ENCODE measurements at places on chromosomes 12 and 14.
A peak's percentile ranks its signal among the peaks of the same experiment; 100 is the strongest.

GRCh38 chr14:94317259-94317658, 5.9 kb downstream of the SERPINA6 start:
- DNase-seq: no peak

- no peak for DNase-seq
Observed at GRCh38 chr14:60848066-60848465, 113.5 kb downstream of the MNAT1 start.

- DNase-seq: no peak
Observed at GRCh38 chr14:98949051-98949450, 322.9 kb downstream of the BCL11B start.

GRCh38 chr12:99097171-99097570, 452.1 kb downstream of the APAF1 start:
- no peak for DNase-seq

DNA sequence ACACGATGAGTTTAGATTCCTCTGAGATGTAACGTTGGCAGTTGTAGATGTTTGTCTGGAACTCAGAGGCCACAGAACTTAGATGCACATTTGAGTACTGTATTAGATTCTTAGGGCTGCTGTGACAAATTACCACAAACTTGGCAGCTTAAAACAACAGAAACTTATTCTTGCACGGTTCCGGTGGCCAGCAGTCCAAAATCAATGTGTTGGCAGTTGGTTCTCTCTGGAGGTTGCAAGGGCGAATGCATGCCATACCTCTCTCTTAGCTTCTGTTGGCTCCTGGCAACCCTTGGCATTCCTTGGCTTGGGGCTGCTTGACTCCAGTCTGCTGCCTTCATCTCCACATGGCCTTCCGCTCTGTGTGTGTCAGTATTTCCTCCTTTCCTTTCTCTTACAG, 118.9 kb downstream of the C12orf75 start:
- no peak for DNase-seq

DNA sequence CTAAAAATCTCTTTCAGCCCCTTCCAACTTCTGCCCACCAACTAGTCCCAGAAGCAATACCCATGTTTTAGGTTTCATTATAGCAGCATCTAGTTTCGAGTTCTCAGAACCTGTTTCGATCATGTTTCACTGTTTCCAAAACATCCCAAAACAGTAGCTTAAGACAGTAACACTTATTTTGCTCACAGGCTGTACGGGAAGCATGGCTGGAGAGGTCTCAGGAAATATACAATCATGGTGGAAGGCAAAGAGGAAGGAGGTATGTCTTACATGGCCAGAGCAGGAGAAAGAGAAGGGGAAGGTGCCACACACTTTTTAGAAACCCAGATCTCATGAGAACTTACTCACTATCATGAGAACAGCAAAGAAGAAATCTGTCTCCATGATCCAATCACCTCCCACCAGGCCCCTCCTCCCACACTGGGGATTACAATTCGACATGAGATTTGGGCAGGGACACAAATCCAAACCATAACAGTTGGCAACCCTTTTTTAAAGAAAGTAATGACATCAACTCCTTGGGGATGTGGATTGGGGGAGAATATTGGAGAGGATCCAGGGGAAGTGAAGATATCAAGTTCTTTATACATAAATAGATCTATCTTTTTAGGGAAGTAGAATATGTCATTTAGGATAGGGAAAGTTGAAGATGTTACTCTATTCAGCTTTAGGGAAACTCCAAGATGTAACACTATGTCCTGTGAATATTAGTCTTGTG, 269.9 kb upstream of the PLEKHG7 start:
- no peak for DNase-seq

DNA sequence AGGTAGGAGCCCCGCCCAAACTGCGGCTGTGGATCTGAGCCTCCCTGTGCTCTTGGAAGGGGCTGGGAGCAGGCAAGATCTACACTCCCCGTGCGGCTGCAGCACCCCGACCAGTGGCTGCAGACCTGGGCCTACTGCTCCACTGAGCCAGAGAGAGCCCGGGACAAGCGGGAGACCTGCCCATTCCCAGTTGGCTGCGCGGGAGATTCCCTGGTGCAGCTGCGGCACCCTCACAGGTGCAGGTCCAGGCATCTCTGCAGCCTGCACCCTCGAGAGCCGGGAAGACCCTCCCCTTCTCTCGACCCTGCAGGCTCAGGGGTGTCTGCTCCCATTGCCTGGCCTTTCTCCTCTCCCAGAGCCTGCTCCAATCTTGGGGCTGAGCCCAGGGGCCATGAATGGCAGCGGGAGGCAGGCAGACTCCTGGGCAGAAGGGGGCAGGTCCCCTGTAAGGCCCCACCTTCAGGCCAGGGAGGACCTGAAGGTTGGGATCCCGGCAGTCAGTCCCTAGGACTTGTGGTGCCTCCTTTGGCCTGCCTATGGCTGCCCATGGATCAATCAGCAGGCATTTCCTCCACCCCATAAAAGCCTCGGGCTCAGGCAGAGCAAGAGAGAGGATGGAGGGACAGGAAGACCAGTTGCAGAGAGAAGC, 8.8 kb upstream of the A2M start:
- DNase-seq: no peak

GRCh38 chr14:89589400-89590118, 172.5 kb upstream of the FOXN3 start:
- no peak for DNase-seq

GRCh38 chr12:67764055-67764454, 115.5 kb downstream of the DYRK2 start:
- no peak for DNase-seq

DNA sequence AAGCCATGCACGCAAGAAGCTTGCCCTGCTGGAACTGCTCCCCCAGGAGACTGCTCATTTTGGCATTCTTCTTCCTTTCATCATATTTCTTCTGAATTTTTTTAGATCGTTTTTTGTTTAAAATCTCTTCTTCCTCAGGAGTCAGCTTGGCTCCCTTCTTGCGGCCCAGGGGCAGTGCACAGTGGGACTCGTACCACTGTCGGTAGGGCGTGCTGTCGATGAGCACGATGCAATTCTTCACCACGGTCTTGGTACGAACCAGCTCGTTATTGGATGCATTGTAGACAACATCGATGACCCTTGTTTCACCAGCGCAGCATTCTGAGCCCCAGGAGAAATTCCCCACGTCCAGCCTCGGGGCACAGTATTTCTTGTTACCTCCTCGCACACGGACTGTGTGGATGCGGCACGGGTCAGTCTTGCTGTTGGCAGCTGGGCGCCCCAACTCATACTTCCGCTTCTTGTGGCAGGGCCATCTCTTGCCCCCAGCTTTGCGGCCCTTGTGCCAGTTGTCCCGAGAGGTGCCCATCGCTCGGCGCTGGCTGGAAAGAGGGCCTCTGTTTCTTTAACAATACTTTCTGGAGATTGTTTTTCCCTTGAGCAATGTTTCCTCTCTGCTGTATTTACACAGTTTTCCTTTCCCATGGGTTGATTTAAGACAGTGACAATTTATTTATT, 452.4 kb downstream of the TMEM121 start:
- no peak for DNase-seq

- DNase-seq: no peak
Observed at GRCh38 chr14:103966631-103967030, 24.3 kb upstream of the RD3L start.

- no peak for DNase-seq
Observed at GRCh38 chr14:23358042-23358441, 5.4 kb upstream of the SLC22A17 start.

DNA sequence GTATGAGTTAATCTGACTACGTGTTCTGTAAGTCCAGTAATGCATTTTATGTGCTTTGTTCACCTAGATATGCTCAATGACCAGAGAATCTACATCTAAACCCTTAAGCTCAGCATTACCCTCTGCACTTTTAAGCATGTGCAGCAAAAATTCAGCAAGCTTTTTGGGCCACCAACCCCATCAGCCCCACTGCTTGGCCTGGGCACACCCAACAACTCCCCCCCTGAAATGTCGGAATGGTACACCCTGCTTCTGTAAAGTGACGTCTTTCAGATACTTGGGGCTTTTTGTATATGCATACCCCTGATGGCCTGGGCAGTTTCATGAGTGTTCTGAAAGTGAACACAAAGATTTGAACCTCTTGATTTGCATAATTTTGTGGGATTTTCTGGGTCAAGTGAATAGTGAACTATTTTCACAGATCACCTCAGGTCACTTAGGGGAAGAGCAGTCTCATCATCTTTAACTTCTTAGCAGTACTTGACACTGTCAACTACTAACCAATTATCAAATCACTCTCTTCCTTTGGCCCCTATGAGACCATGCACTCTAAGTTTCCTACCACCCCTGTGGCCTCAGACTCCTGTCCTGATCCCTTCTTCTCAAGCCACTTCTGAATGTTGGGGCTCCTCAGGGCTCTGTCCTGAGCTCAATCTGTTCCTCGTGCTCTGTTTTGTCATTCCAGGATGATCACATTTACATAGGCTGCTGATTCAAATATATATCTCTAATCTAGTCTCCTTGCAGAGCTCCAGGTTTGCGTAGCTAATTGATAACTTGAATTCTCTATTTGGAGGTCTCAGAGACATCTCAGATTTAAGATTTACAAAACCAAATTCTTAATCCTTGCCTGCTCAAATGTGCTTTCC, 36.3 kb upstream of the PPM1A start:
- DNase-seq: no peak

GRCh38 chr14:95040708-95041476, 116.4 kb downstream of the DICER1 start:
- DNase-seq: no peak

- no peak for DNase-seq
Observed at GRCh38 chr12:75823475-75823874, 208.1 kb downstream of the PHLDA1 start.

GRCh38 chr14:50768680-50769079, 62.3 kb downstream of the NIN start:
- no peak for DNase-seq

GRCh38 chr12:114945351-114945750, 261.4 kb upstream of the TBX3 start:
- DNase-seq: no peak

- DNase-seq: no peak
Observed at GRCh38 chr12:80847575-80847974, 90.2 kb downstream of the LIN7A start.

DNA sequence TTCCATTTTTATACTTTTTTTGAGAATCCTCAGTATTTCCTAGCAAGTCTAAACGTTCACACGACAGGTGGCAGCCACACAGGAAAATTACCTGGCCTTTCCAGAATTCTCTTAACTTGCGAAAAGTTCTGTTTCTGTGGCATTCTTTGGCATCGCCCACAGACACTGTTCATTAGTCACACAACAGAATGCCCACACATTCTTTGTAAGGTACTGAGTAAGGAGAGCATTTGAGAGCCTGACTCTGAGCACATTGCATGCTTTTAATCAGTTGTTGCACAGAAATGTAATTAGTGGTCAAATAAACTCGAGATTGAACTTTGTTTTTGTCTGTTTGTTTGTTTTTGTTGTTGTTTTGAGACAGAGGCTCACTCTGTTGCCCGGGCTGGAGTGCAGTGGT, 52.4 kb downstream of the LMNTD1 start:
- DNase-seq: no peak

GRCh38 chr14:35944847-35945246, 118.7 kb downstream of the BRMS1L start:
- peak; percentile 99 for DNase-seq

GRCh38 chr12:95836185-95836609, 22.6 kb upstream of the SNRPF start:
- peak; percentile 76 for DNase-seq

DNA sequence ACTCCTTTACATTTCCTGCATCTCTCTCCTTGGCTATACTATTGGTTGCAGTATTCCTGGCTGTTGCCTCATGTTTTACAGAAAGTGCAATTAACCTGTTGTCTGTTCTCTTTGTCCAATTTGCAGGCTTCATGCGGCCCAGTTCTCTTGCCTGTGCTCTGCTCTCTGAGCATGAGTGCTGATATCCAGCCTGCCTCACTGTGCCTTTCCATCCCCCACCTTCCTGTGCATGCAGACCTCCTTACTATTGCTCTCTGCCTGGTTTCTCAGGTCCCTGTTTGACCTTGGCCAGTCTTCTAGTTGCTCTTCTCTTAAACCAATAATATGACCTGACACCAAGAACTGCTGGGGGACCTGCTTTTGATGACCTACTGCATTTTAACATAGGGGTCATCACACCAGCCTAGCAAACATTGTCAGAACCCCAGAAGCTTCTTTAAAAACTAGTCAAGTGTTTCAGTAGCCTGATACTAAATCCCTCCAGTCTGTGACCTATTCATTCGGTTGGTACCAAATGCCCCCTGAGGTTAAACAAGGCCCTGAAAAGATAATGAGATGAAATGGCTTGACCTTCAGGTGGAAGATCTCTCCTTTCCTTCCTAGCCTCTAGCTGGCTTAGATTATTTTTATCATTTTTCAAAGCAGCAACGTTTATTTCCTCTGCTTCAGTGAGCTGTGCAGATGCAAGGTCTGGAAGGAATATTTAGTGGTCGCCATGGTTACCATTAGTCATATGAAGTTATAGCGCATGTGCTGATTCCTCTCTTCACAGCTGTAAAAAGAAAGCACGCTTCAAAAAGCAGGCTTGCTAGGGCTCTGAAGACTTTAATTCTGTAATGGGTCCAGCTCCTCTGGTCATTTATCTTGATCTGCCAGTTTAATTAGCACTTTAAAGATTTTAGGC, 216.5 kb downstream of the PHLDA1 start:
- no peak for DNase-seq

- no peak for DNase-seq
Observed at GRCh38 chr14:99412117-99413061, 68.3 kb downstream of the SETD3 start.

GRCh38 chr14:67618617-67619063, 1.1 kb upstream of the ARG2 start:
- DNase-seq: peak; percentile 6

DNA sequence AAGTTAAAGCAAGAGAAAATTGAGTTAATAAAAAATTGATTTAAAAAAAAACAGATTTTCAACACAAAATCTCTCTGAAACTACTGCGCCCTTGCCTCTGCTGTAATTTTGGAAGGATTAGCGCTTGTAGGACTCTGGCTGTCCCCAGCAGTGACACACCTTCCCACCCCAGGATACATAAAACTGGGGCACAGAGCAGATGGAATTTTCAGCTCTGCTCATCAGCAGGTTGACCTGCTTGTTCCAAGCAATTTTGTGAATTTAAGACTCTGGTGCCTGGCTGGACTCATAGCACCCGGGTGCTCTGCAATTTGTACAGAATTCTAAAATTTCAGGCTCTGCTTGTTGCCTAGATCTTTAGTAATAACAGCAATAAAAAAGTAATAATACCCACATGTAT, 257.8 kb upstream of the GARIN6 start:
- no peak for DNase-seq

- peak; percentile 22 for DNase-seq
Observed at GRCh38 chr14:68843471-68844209, 50.8 kb upstream of the ZFP36L1 start.

GRCh38 chr12:109247831-109248654, 61.0 kb downstream of the FOXN4 start:
- DNase-seq: no peak

- DNase-seq: no peak
Observed at GRCh38 chr14:38994731-38995130, 108.3 kb downstream of the SEC23A start.

DNA sequence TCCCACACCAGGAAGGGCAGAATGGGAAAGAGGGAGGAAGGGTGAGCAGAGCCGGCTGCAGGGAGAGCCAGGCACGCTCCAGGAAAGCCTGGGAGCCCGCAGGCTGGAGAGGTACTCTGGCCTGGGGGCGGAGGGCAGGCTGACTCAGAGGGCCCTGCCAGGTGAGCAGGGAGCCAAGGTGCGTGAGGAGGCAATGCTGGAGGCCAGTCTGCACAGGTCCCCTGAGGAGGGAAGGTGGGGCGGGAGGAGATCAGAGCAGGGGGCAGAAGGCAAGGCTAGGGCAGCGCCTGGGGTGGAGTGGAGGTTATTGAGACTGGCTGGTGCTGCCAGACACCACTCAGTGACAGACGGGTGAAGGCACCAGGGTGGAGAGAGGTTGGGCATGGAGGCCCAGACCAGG, 385.0 kb downstream of the BCL11B start:
- DNase-seq: no peak

- DNase-seq: no peak
Observed at GRCh38 chr12:87196321-87196720, 832.9 kb downstream of the C12orf50 start.

Measured in NCI-H2029 treated with DMSO at 0.1 percent for 48 hours (cell line).